ENCODE measurements at places on chromosomes 2 and 18.

DNA sequence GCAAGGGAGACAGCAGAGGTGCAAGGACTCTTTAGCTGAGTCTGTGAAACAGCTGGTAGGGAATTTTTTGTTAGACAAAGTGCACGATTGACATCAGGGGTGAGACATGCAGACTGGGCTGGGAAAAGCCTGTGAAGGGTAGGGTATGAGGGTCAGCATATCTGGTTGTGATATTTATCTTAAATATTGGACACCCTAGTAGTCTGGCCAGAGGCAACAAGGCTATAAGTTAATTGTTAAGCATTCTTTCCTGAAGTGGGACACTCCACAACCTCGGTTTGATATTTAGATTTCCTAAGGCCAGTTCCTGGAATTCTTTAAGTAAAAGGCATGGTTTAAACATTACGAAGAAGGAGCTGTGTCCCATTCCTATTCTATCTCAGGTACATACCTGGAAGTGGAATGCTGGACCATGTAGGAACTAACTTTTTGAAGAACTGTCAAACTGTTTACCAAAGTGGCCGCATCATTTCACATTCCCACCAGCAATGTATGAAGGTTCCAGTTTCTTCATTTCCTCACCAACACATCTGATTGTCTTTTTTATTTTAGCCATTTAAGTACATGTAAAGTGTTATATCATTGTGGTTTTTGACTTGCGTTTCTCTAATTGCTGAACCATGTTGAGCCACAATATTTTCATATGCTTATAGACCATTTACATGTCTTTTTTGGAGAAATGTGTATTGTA, 22.5 kb downstream of the EHBP1 start:
- no peak for DNase-seq

DNA sequence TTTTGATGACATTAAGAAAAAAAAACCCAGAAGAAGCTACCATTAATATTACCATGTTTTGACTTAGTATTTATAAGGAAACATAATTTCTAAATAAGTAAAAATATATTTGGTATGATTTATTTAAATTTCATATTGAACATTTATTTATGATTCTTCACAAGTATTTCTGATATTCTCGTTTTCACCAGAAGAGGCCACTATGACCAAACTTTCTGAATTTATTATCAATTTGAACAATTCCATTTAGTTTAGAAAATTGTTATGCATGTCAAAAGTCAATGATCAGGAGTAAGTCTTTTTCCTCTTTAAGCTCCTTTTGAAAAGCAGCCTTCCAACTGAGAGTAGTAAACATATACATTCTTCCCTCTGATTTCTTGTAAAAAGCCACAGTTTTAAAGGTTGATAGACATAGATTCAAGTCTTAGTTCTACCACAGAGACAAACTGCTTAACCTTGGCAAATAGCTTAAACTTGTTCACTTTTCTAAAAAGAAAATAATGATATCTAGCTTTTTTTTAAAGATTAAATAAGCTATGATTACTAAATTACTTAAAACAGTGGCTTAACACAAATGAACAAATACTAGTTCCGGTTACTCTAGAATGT, 329.9 kb downstream of the TRIB2 start:
- DNase-seq, result no peak

DNA sequence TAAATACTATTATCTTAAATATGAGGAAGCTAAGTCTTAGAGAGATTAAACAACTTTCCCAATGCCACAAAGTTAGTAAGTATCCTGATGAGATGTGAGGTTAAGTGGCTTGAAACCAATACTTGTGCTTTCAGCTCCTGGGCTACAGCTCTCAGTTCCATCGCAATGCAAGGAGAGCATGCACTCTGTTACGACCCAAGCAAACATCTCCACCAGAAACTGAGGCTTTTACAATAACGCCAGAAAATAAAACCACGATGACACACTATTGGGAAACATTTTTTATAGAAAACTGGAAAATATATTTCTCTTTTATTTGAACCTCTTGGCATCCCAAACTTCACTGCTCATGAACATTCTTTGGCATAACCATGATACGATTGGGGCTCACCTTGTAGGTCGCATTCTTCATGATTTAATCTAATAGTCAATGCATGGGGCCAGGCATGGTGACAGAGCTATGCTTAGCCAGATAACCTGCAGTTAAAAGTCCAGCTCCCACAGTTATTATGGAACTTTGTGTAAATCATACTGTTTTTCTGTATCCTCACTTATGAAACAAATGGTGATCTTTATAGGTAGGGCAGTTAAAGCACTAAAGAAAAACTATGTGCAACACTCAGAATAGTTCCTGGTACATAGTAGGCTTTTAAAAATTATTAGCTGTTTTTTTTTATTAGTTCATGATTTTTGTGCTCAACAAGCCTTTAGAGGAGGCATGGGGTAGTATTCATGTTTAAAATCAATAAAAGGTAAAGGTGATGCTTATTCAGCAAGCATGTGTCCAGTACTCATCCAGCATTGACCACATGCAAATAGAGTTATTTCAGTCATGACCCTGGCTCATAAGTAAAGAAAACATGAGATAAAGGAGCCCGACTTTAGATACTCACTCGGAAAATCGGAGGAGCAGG, 238.3 kb upstream of the TRIB2 start:
- no peak for DNase-seq

- DNase-seq, result no peak
Observed at GRCh38 chr2:62474176-62474575, 31.8 kb downstream of the TMEM17 start.

GRCh38 chr18:60215432-60215831, 157.1 kb downstream of the MC4R start:
- no peak for DNase-seq

- no peak for DNase-seq
Observed at GRCh38 chr2:119136093-119136492, 22.5 kb downstream of the C1QL2 start.

All from GM04504 (cell line).